Hepatocyte (in vitro differentiated cells): ENCODE measurements at places on chromosomes 7 and 10. TPM values are rescaled to one million over a fixed set of nuclear protein-coding genes. Genes with fewer than 3 reads are reported as not detected.

GRCh38 chr10:131211965-131212619 lies 99.4 kb downstream of the TCERG1L start:
- H3K27ac ChIP-seq, result no peak overlapping the region
- no peaks in the 10 kb centered on the region for H3K4me1 ChIP-seq
- DNase-seq, result no peak
- H3K4me3 ChIP-seq, result no peak overlapping the region
- no peaks in the 10 kb centered on the region for H3K36me3 ChIP-seq

- H3K4me1 ChIP-seq, result peaks cover 7% of the 10 kb centered on the region
- no peak overlapping the region for H3K27ac ChIP-seq
- H3K27me3 ChIP-seq, result no peaks in the 10 kb centered on the region
- no peaks in the 10 kb centered on the region for H3K36me3 ChIP-seq
- H3K4me3 ChIP-seq, result no peak overlapping the region
These were observed 76.7 kb downstream of the ETV1 start for GRCh38 chr7:13912715-13913278.

GRCh38 chr10:75180592-75180991 lies 30.0 kb upstream of the VDAC2 start:
- peak overlapping the region; percentile 40 for H3K27ac ChIP-seq
- no peaks in the 10 kb centered on the region for H3K36me3 ChIP-seq
- no peaks in the 10 kb centered on the region for H3K27me3 ChIP-seq

GRCh38 chr7:139106959-139107358 lies 2.6 kb downstream of the ZC3HAV1 start:
- H3K4me3 ChIP-seq, result no peak overlapping the region
- no peaks in the 10 kb centered on the region for H3K27me3 ChIP-seq
- H3K27ac ChIP-seq, result no peak overlapping the region
- no peaks in the 10 kb centered on the region for H3K36me3 ChIP-seq
- H3K4me1 ChIP-seq, result peaks cover 9% of the 10 kb centered on the region

DNA sequence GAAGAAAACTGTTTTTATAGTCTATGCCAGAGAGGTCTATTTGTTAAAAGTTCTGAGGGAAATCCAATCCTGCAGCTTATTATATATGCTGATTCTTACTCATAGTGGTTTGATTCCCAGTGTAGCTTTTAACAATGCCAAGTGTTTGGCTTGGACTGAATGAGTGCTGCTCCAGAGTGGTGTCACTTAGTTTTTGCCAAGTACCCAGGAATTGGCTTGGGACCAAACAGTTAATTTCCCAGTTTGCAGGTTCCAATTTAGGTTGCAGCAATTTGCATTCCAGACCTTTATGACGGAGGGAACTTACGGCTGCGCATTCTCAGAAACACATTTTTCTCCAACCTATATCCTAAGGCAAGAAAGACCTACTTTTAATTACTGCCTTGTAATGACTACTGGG lies 32.4 kb downstream of the NSUN6 start:
- no peak for DNase-seq
- no peaks in the 10 kb centered on the region for H3K36me3 ChIP-seq
- no peak overlapping the region for H3K27ac ChIP-seq
- H3K4me3 ChIP-seq, result no peak overlapping the region

The CDH23 gene
- total RNA-seq, result 0.30 and 0.56 TPM in 2 replicates

The LIPN gene
- 0.17 TPM in 1 of 2 replicates, not detected in the other for total RNA-seq

The TLX1 gene
- 0.24 TPM in 1 of 2 replicates, not detected in the other for total RNA-seq

The NEBL gene
- 8.5 and 12.3 TPM in 2 replicates for total RNA-seq
